ENCODE measurements at places on chromosomes 7 and 10. TPM values are rescaled to one million over a fixed set of nuclear protein-coding genes. Genes with fewer than 3 reads are reported as not detected.
A peak's percentile ranks its signal among the peaks of the same experiment; 100 is the strongest.

The COL17A1 gene
- polyA plus RNA-seq, result 0.65 TPM

The C10orf105 gene
- 0.18 TPM for polyA plus RNA-seq

The FKBP6 gene
- polyA plus RNA-seq, result 0.26 TPM

The SORBS1 gene
- 30.9 TPM for polyA plus RNA-seq

The LRIT1 gene
- not detected for polyA plus RNA-seq

The PDK4 gene
- polyA plus RNA-seq, result 15.2 TPM

The UPK3B gene
- polyA plus RNA-seq, result 2.4 TPM

- no peak for DNase-seq
Measured at GRCh38 chr10:31620226-31621151, 301.5 kb downstream of the ZEB1 start.

DNA sequence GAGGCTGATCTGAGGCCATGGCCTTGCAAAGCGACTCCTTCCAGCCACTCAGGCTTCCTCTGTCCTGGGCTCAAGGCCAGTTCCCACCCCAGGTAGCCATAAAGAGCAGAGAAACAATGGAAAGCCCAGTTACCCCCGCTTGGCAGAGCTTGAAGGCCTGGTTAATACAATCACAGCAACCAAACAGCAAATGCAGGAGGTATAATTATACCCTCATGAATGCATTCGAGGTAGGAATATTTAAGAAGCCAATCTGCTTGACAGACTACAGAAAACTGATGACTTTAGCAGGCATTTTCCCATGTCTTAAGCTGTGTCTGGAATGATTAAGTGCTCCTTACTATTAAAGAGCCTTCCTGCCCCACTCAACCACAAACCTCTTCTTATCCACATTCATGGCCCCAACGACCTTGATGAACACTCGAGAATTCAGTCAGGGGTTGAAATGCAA lies 114.1 kb upstream of the MACROH2A2 start:
- no peak for DNase-seq

- no peak for DNase-seq
Measured at GRCh38 chr10:26156019-26156418, 60.6 kb upstream of the GAD2 start.

- no peak for DNase-seq
Measured at GRCh38 chr7:55066524-55066923, 47.7 kb downstream of the EGFR start.

- peak; percentile 54 for DNase-seq
Measured at GRCh38 chr7:140639366-140640053, 1.1 kb downstream of the DENND2A start.

GRCh38 chr10:52308251-52309031 lies 5.6 kb upstream of the DKK1 start:
- peak; percentile 72 for DNase-seq

DNA sequence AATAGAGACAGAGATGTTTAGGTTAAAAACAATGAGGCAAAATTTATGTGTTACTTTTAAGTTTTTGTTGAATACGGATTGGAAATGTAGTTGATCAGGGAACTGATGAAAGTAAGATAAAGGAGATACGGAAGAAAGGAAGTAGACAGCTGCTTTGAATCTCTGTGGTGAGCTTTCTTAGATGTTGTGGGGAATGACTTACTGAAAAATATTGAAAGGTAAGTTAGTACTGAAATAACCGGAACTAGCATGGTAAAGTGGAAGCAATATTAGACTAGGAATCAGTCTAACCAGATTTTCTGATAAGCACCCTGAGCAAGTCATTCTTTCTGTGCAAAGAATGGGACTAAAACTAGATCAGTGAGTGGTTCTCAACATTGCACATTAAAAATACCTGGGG lies 34.8 kb downstream of the LUC7L2 start:
- no peak for DNase-seq

- DNase-seq, result no peak
Measured at GRCh38 chr7:151060113-151060415, 675 bp downstream of the SLC4A2 start.

GRCh38 chr7:6614953-6615722 lies at the start of gene ZNF853:
TSS of gene ZNF853 (plus strand) at chr7:6615610. CDS start at chr7:6616175, 565 bp downstream.
- DNase-seq, result no peak

DNA sequence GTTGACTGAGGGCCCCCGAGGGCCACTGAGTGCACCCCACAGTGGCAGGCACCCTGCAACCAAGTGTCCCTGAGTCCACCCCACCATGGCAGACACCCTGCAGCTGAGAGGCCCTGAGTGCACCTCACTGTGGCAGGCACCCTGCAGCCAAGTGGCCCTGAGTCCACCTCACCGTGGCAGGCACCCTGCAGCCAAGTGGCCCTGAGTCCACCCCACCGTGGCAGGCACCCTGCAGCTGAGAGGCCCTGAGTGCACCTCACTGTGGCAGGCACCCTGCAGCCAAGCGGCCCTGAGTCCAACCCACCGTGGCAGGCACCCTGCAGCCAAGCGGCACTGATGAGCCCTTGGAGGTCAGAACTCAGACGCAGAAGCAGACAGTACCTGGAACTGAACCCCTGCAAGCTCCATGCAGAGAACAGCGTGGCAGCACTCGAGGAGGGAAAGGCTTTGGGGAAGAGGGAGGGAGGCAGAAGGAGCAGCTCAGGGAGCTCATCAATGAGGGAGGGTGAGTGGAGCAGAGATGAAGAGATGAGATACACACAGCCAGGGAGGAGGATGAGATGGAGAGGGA lies 156.5 kb downstream of the WDR37 start:
- DNase-seq, result no peak

GRCh38 chr7:143492799-143493739 lies 15.4 kb downstream of the TAS2R41 start:
- DNase-seq, result no peak

- peak; percentile 41 for DNase-seq
Measured at GRCh38 chr7:34341326-34341725, 316.7 kb upstream of the NPSR1 start.

DNA sequence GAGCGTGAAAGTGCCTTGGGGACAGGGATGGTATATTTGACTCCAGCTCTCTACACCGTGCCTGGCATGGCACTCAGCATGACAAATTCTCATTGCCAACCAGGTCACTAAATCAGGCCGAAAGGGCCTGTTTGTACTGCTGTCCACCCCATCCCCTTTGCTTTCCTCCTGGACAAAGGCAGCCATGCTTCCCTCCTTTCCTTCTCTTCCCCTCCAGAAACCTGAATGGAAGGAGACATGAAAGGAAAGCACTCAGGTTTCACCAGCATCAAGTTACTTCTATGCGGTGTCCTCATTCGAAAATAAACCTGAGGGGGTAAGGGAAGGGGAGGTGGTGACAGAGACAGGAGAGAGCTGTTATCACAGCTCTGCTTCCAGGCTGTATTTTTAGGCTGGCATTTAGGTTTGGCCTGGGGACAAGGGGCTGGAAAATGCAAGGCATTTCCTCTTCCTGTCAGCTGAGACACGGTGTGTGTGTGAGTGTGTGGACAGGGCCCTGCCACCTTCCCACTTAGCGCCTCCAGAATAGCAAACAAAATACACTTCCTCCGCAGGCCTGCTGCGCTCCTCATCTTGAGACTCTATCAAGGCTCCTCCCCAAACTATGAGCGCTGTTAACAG lies 79.9 kb upstream of the COL13A1 start:
- no peak for DNase-seq

- no peak for DNase-seq
Measured at GRCh38 chr7:14398526-14398925, 409.1 kb upstream of the ETV1 start.

DNA sequence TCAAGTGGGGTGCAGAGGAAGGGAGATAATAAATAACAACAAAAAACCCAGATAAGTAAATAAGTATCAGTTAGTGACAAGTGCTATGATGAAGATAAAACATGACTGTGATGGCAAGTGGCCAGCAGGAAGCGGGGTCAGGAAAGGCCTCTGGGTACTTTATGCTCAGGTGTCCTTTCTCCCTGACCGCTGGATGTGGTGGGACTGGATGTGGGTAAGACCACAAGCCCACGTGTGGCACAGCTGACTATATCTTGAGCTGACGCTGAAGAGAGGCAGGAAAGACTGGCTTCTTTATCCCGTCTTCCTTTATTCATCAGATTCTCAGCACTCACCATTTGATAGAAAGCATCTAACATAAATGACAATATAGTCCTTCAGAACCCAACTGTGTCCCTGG lies 87.8 kb downstream of the CREB5 start:
- DNase-seq, result no peak

DNA sequence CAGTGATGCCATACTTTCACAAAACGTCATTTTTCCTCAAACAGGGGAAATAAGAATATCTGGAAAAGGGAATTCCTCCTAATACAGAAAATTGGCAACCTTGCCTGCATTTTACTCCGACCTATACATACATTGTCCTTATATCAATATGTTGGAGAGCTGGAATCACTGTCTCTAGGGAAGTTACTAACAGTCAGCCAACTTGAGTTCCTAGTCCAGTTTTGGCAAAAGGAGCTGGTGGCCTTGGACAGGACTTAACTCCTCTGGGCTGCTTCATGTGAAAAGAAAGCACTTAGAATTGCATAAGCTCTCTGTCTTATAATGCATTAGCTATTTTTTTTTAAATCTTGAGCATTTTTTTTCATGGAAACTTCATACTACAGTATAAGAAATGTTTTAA lies 174.2 kb upstream of the HGF start:
- no peak for DNase-seq

GRCh38 chr10:93751832-93752231 lies 5.9 kb upstream of the LGI1 start:
- no peak for DNase-seq

All from renal cortex interstitium (tissue), 15 donors.